ENCODE measurements at places on chromosomes 5 and 9.
A peak's percentile ranks its signal among the peaks of the same experiment; 100 is the strongest.

GRCh38 chr9:12708562-12709298 lies 15.5 kb downstream of the TYRP1 start:
- ATAC-seq: no peak

- ATAC-seq: no peak
These were observed 14.1 kb upstream of the RAPGEF6 start for GRCh38 chr5:131649161-131649560.

- ATAC-seq: peak; percentile 22
These were observed 860 bp upstream of the MARCHF6 start for GRCh38 chr5:10352430-10353240.

DNA sequence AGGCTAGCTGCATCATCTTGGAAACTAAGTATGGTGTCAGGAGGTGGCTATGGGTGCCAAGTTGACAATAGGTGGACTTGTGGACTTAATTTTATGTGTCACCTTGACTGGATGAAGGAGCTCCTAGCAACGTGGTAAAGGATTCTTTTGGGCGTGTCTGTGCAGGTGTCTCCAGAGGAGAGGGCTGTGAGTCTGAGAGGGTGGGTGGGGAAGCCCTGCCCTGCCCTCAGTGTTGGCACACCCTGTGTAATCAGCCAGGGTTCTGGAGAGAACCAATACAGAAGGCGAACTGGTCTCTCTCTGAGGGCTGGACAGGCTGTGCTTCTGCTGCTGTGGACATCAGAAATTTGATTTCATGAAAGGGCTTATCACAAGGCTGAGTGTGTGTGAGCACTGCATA lies 61.0 kb downstream of the GTF3C4 start:
- no peak for ATAC-seq

GRCh38 chr9:125700791-125701190 lies 6.2 kb downstream of the MAPKAP1 start:
- peak; percentile 93 for ATAC-seq

DNA sequence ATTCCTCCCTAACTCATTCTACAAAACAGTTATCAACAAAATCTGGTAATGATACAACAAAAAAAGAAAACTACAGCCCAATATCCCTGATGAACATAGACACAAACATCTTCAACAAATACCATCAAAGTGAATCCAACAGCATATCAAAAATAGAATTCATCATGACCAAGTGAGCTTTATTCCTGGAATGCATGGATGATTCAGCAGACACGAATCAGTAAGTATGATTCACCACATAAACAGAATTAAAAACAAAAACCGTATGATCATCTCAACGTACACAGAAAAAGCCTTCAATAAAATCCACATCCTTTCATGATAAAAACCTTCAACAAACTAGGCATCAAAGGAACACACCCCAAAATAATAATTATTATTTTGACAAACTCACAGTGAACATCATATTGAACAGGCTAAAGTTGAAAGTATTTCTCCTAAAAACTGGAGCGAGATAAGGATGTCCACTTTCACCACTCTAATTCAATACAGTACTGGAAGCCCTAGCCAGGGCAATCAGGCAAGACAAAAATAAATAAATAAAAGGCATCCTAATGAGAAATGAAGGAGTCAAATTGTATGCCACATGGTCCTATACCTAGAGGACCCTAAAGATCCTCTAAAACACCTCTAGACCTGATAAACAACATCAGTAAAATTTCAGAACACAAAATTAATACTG lies 305.1 kb upstream of the RGMB start:
- ATAC-seq: no peak

DNA sequence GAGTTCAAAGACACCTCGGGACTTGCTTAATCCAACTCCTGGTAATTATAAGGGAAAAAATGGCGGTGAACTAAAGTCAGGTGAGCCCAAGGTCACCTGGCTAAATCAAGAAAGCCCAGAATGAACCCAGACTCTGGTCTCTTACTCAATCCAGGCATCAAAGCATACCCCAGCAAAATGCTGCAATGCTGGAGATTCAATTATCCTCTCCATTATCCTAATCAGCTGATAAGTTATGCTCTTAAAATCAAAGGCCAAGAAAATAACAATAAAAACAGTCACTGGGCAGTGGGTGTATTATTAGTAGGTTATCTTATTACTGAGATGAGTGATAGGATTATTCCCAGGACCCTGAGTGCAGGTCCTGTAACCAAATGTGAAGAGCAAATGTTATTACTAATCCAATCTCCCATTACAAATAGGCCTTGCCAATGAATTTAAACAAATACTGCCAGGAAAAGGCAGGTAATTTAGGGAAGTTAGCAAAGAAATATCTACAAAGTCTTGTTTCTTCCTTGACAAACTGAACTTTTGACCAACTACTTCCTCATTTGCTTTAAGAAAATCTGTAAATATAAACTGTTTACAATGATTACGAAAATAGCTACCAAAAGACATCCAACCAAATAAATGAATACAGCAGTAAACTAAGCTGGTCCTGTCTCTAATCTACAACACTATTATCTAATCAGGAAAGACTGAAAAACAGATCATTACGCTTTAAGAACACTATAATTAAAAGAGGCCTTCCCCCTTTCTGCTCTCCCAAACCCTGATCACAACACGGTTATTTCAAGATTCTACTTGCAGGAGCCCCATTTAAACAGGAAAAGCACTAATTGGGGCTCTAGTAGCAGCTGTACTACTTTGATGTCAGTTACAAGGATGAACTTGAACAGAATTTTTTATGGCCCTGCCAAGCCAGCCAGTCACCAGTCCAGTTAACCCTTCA lies 103.2 kb downstream of the MED27 start:
- no peak for ATAC-seq

- ATAC-seq: no peak
These were observed 125.3 kb upstream of the SLC25A48 start for GRCh38 chr5:135709208-135709575.

GRCh38 chr5:505951-506525 lies 18.2 kb downstream of the SLC9A3 start:
- no peak for ATAC-seq

GRCh38 chr9:136527721-136528710 lies 17.8 kb downstream of the NOTCH1 start:
- no peak for ATAC-seq

GRCh38 chr9:21154018-21154608 lies 12.3 kb downstream of the IFNA21 start:
- ATAC-seq: peak; percentile 32

- no peak for ATAC-seq
These were observed 346.8 kb upstream of the NUDT12 start for GRCh38 chr5:103909391-103909790.

DNA sequence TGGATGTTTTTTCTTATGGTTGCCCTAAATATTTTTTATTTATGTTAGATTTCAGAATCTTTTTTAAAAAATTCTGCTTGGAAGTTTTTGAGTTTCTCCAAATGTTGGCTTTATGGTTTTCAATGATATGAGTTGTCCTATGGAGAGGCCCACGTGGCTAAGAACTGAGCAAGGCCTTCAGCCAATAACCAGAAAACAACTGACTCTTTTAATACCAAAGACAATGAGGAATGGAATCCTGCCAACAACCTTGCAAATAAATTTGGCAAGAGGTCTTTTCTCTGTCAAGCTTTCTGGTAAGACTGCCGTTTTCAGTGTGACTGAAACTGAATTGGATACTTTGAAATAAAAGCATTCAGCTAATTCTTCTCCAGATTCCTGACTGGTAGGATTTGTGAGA lies 1740.1 kb upstream of the WWC1 start:
- no peak for ATAC-seq

- no peak for ATAC-seq
These were observed 248.5 kb upstream of the PANK3 start for GRCh38 chr5:168827636-168828035.

DNA sequence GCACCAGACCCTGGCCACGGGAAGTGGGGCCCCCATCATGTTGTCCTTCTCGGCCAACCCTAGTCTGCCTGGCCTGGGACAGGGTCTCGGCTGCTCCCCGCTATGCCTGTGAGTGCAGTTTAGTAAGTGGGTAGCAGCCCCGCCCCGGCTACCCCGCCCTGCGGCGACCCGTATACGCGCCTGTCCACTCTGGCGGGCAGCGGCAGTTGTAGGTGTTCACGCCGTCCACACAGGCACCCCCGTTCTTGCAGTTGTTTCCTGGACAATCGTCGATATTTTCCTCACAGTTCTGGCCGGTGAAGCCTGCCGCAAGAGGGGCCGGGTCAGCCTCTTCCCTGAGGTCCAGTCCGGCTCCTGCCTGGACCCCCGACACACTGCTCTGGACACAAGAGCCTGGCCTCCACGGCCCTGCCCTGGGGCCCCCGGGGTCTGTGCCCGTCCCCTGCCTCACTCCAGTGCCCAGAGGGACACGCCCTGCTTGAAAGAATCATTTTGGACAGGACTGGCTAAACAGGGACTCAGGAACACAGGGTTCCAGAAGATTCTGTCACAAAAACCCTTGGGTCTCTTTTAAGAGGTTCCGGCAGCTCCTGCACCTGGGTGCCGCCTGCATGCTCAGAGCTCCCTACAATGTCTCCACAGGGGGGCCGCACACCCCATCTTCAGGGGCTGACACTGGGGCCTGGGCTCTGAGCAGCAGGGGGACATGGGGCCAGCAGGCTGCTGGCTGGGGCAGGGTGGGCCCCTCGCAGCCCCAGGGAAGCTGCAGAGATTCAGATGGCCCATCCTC lies 26.4 kb downstream of the NOTCH1 start:
- no peak for ATAC-seq

DNA sequence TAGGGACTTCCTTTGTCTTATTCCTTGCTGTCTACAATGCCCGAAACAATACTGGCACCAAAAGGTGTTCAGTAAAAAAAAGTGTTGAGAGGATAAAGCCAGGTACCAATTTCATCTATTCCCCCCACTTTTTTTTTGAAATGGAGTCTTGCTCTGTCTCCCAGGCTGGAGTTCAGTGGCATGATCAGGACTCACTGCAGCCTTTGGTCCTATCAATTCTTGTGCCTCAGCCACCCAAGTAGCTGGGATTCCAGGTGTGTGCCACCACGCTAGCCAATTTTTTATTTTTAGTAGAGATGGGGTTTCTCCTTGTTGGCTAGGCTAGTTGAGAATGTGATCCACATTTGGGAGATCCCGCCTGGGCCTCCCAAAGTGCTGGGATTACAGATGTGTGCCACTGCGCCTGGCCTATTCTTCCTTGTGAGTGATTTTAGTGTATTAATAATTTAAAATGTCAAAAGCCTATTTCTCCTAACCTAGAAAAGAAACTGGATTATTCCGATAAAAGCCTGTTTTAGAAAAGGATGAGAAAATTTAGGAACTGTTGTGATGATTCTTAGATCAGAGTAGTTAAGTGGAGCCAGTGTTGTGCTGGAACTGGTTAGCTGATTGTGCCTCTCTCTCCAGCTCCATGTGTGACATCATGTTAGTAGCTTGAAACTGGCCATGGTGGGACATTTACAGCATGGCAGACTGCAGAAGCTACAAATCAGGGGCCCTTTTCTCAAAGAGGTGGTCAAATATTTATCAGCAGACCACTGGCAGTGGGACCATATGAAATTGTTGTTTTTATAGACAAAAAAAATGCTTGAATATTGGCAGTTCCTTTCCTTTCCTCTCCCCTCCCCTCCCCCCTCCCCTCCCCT lies 14.3 kb downstream of the CDC42SE2 start:
- no peak for ATAC-seq

DNA sequence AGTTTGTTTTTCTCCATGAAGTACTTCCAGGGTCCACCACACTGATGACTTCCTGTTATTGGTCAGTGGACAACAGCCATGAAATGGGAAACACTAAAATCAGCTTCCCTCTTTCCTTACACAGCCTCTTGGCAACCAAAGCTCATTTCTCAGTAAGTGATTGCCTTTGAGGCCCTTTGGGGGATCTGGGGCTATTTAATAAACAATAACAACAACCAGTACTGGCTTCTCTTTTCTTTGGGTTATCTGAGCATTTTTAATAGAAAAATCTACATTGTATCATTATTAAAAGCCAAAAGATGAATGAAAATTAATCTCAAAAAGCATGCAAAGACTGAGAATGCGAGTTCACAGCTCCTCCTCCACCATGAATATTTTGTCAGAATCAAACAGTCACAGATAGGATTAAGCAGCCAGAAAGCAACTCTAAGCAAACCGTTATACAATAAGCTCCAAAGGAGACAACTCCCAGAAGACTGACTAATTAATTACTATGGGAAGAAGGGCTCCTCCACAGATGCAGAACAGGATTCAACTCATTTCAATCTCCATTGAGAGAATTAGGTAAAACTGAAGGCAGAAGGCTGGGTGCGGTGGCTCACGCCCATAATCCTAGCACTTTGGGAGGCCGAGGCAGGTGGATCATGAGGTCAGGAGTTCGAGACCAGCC lies 68.3 kb downstream of the SERINC5 start:
- ATAC-seq: no peak

DNA sequence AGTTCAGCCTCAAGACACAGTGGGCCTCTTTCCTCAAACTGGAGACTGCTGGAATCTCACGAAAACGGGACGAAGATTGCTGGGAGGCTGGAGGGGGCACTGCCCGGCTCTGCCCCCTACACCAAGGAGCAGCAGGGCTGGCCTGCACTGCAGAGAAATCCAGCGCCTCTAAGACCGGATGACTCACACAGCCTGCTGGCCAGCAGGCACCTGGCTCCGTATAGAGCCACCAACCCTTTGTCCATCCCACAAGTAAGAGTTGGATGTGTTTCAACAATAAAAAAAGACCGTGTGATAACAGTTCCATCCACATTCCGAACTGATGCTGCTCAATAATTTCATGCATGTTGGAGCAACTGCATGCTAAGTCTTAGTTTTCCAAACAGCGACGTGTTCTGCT lies 11.5 kb downstream of the CCDC127 start:
- ATAC-seq: no peak

DNA sequence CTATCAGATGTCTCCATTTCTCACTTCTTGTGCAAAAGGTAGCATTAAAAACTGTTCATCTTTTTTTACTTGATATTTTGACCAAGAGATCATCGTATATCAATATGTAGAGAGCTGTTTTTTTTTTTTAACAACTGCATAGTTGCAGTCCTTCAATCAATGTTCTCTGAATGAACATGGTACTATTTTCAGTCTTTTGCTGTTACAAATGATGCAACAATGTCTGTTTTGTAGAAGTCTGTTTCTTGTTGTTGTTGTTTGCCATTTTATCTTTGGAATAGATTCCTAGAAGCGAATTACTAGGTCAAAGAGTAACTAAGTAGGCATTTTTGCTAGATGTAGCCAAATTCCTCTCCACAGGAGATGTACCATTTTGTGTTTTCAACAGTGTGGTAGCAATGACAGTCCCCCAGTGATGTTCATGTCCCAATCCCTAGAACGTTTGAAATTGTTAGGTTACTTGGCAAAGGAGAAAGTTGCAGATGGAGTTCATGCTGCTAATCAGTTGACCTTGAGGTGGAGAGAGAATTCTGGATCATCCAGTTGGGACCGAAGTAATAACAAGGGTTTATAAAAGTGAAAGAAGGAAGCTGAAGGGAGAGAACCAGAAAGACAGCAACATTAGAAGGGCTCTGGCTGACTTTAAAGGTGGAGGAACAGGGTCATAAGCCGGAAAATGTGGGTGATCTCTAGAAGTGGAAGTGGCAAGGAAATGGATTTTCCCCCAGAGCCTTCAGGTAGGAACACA lies 6.3 kb downstream of the MTREX start:
- no peak for ATAC-seq
